ENCODE measurements at places on chromosomes 5 and 9.

- no peak for DNase-seq
These were observed 66.6 kb downstream of the PHF2 start for GRCh38 chr9:93642961-93643360.

DNA sequence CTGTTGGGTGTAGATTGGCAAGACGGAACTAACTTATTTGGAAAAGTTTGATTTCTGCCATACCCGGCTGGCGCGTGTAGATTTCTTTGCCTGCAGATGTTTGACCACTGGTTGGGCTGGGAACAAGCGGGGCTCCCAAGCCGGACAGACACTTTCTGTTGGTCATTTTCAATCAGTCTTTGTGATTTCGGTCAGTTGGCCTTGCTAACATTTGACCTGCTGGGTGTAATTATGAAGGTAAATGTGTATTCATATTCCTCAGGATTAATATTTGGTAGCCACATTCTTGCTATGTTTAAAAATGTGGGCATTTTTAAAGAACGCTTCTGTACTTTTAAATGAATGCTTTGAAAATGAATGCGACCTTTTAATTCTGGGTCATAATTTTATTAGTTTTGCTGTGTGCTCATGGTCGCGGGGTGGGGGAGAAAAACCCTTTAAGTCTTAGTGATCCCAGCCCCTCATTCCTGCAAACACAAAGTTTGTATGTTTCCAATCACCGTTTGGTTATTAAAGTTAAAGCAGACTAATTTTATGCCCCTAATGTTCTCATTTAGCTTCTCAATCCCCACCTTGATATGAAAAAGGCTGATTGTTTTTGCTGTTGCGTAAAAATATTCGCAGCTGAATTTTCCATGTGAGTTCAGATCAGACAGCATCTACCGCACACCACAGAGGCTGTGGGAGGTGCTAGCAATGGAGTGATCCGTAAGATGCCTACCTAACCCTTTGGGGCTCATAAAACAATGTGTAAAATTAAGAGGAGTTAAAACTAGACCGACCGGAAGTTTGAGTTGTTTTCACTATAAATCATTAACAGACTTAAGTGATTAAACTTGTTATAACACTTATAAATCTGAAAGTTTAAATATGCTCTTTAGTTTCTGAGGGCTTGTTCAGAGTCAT is 1.5 kb downstream of the RASGRF2 start:
- DNase-seq = no peak

DNA sequence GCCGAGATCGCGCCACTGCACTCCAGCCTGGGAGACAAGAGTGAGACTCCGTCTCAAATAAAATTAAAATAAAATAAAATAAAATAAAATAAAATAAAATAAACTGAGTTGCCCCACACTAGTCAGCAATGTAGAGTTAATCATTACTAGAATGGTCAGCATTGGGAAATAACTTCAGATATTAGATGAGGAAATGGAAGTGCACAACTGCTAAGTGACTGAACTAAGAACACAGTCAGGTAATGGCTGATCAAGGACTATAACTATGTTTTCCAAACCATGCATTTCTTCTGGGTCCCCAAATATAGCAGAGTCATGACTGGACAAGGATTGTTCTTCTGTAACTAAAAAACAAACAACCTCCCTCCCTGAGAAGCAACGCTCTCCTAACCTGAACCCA is 17.1 kb downstream of the OTP start:
- DNase-seq = no peak

- no peak for DNase-seq
These were observed 30.4 kb downstream of the ELP1 start for GRCh38 chr9:108903420-108904103.

GRCh38 chr9:16501141-16501540 is 369.3 kb downstream of the BNC2 start:
- no peak for DNase-seq

GRCh38 chr5:149857499-149857898 is 87.1 kb downstream of the PDE6A start:
- no peak for DNase-seq

GRCh38 chr5:2902186-2902585 is 150.7 kb upstream of the IRX2 start:
- no peak for DNase-seq

DNA sequence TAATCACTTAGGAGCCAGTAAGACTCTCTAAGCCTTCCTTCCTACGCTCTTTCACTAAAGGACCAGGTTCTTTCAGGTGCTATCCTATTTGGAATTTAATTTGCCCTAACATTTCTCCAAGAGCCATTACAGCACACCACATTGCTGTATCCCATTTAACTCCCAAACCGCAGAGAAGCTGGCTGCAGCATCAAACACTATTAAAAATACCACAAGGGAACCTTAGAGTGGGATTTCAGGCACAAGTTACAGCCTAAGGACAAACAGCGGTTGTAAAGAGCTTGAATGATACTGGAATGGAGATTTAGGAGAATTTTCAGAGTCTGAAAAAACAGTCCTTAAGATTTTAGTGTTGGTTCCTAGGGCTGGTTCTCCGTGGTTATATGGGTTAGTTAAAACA is 566.4 kb downstream of the RAB3C start:
- DNase-seq = no peak

DNA sequence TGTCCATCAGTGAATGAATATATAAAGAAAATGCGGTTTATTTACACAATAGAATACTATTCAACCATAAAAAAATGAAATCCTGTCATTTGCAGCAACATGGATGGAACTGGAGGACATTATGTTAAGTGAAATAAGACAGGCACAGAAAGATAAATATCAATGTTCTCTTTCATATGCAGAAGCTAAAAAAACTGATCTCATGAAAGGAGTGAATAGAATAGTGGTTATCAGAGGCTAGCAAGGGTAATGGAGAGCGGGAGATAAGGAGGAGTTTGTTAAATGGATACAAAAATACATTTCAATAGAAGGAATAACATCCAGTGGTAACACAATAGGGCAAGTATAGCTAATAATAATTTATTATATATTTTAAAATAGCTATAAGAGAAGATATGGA is 65.0 kb downstream of the AGTPBP1 start:
- no peak for DNase-seq

DNA sequence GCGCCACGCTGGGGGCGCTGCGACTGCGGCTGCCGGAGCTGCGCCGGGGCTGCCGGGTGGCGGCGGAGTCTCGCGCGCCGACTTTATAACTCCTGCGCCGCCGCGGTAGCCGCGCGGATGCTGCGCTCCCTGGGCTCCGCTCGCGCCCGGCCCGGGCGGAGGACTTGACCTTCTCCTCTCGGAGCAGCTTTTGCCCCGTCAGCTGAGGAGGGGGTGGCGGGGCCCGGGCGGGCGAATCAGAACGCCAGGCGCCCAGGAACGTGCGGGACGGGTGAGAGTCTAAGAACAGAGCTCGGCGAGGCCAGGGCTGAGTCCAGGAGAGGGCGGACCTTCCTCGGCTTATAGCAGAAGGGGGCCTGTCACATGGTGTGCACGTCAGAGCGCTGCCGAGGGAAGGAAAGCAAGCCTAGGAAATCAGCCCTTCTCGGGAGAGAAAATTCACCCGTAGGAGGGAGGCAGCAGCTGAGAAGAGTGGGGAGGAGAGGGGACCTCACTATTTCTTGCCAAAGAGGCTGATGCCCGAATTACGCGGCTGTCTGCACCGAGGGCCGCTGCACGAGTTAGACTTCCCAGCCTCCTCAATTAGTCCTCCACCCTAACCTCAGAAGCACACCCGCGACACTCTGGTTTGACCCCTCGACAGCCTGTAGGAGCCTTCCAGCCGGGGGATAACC is at the start of gene FOXD1:
FOXD1 (minus strand) TSS at position 315 of the 674 bp plus-strand sequence. CDS start 415 bp downstream, outside the sequence.
- no peak for DNase-seq
